ENCODE measurements at places on chromosomes 3 and 15. TPM values are rescaled to one million over a fixed set of nuclear protein-coding genes. Genes with fewer than 3 reads are reported as not detected.

Gene OXTR
- total RNA-seq: 0.62 TPM

Gene THSD4
- total RNA-seq: 43.2 TPM

Gene PGBD4
- total RNA-seq: 1.3 TPM

DNA sequence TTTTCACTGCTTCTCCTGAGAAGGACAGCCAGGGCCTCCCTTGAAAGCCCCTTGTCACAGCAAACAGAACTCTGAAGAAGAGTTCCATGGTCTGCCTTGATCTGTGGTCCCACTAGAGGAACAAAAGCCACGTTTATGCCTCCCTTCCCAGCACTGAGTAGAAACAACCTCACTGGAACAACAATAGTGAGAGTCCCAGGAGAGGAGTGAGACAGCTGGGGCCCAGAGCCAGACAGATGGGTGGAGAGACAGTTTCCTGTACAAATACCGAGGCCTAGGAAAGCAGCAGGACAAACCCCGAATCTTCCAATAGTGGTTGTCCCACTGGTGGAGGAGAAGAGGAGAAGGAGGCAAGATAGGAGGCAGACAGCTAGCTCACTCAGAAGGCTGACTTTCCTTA is 106.1 kb downstream of the WDR76 start:
- DNase-seq: peak; percentile 24

- peak; percentile 43 for DNase-seq
Measured at GRCh38 chr15:101718896-101719295, 5.4 kb downstream of the TARS3 start.

GRCh38 chr3:122612696-122613095 is 35.2 kb downstream of the PARP15 start:
- DNase-seq: no peak

Gene MYO5A
- total RNA-seq: 28.4 TPM

- no peak for DNase-seq
Measured at GRCh38 chr3:36777424-36778218, 13.3 kb upstream of the DCLK3 start.

GRCh38 chr15:88849376-88850072 is 45.8 kb downstream of the HAPLN3 start:
- DNase-seq: no peak

- DNase-seq: no peak
Measured at GRCh38 chr3:18481946-18482548, 56.9 kb upstream of the SATB1 start.

DNA sequence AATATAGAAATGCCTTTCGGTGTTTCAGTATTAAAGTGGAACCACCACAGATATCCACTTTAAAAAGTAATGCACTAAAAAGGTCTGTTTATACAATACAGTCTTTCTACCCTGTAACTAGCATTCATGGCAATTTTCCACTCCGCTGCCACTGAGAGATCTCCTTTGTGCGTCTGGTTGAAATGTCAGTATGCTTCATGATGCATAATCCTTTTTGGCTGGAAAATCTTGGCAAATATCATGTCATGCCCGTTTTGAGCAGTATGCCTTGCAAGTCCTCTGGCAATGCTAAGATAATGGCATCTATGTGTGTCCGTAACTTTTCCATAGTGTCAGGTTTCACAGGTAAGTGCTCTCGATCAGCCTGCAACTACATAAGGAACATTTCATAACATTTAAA is 30.8 kb upstream of the ARF4 start:
- DNase-seq: peak; percentile 35

GRCh38 chr3:69866988-69867720 is 127.9 kb downstream of the MITF start:
- DNase-seq: no peak

DNA sequence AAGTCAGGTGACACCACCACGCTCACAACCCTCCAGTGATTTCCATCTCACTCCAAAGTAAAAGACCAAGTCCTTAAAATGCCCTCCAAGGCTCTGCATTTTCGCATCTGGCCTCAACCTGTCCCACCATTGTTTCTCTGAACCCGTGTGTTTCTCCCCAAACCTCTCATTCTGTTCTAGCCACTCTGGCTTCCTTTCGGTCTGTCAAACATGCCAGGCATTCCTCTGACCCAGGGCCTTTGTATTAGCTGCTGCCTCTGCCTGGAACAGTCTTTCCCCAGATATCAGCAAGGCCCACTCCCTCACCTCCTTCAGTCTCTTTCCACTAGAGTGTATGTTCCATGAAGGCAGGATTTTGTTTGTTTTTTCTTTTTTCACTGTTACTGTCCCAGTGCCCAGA is 16.0 kb downstream of the MAP2K5 start:
- no peak for DNase-seq

All from tongue (tissue), 3 donors.